ENCODE measurements at places on chromosomes 6 and 20. TPM values are rescaled to one million over a fixed set of nuclear protein-coding genes. Genes with fewer than 3 reads are reported as not detected.

SASH1 gene
- total RNA-seq, result 1.0 TPM

EFCAB8 gene
- 0.94 TPM for total RNA-seq

ANGPT4 gene
- not detected for total RNA-seq

TOX2 gene
- 0.34 TPM for total RNA-seq

XKR7 gene
- total RNA-seq, result 0.02 TPM

SIRPB2 gene
- total RNA-seq, result not detected

UNC5CL gene
- total RNA-seq, result 1.2 TPM

UNC93A gene
- not detected for total RNA-seq

C2 gene
- 0.59 TPM for total RNA-seq

IP6K3 gene
- total RNA-seq, result not detected

FRK gene
- 0.06 TPM for total RNA-seq

PI16 gene
- total RNA-seq, result 0.23 TPM

MROH8 gene
- total RNA-seq, result 3.7 TPM

LTA gene
- total RNA-seq, result 702 TPM

POPDC3 gene
- total RNA-seq, result not detected

NEURL2 gene
- total RNA-seq, result 2.8 TPM

LRRN4 gene
- total RNA-seq, result not detected

TPBG gene
- total RNA-seq, result not detected

EDEM2 gene
- 18.8 TPM for total RNA-seq

TUBB2B gene
- total RNA-seq, result not detected

MED23 gene
- 29.0 TPM for total RNA-seq

METTL24 gene
- not detected for total RNA-seq

BMP2 gene
- total RNA-seq, result not detected

CLIC1 gene
- total RNA-seq, result 395 TPM

NCOA5 gene
- 31.6 TPM for total RNA-seq

PPIL6 gene
- total RNA-seq, result 0.36 TPM

SLC22A16 gene
- not detected for total RNA-seq

All from activated CD8-positive, alpha-beta memory T cell treated with anti-CD3 and anti-CD28 coated beads for 36 hours (primary cell).